ENCODE measurements at places on chromosomes 16 and 17.

- DNase-seq: no peak
Observed at GRCh38 chr16:1066584-1067172, 5.9 kb upstream of the SSTR5 start.

DNA sequence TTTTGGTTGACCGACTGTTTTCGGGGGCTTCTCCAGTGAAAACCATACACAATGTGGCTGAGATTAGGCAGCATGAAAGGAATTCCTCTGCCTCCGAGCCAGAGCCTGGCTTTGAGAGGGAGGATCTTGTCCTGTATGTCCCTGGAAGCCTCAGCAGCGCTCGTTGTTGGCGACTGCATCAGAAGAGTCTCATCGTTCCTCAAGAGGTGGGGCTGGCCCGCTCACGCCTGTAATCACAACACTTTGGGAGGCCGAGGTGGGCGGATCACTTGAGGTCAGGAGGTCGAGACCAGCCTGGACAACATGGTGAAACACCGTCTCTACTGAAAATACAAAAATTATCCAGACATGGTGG, 15.0 kb downstream of the HS3ST6 start:
- no peak for DNase-seq

GRCh38 chr16:60684002-60684401, 1352.2 kb downstream of the CDH8 start:
- no peak for DNase-seq

- no peak for DNase-seq
Observed at GRCh38 chr17:17472333-17472920, 4.4 kb upstream of the MED9 start.

DNA sequence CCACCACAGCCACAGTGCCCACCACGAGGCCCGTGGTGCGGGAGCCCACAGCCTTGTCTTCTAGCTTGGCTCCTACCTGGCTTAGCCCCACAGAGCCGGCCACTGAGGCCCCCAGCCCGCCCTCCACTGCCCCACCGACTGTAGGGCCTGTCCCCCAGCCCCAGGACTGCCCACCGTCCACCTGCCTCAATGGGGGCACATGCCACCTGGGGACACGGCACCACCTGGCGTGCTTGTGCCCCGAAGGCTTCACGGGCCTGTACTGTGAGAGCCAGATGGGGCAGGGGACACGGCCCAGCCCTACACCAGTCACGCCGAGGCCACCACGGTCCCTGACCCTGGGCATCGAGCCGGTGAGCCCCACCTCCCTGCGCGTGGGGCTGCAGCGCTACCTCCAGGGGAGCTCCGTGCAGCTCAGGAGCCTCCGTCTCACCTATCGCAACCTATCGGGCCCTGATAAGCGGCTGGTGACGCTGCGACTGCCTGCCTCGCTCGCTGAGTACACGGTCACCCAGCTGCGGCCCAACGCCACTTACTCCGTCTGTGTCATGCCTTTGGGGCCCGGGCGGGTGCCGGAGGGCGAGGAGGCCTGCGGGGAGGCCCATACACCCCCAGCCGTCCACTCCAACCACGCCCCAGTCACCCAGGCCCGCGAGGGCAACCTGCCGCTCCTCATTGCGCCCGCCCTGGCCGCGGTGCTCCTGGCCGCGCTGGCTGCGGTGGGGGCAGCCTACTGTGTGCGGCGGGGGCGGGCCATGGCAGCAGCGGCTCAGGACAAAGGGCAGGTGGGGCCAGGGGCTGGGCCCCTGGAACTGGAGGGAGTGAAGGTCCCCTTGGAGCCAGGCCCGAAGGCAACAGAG, 10.5 kb downstream of the VASN start:
- DNase-seq: no peak

- peak; percentile 22 for DNase-seq
Observed at GRCh38 chr16:50831751-50832150, 89.9 kb downstream of the CYLD start.

- no peak for DNase-seq
Observed at GRCh38 chr17:29109477-29110371, 66.8 kb downstream of the PIPOX start.

DNA sequence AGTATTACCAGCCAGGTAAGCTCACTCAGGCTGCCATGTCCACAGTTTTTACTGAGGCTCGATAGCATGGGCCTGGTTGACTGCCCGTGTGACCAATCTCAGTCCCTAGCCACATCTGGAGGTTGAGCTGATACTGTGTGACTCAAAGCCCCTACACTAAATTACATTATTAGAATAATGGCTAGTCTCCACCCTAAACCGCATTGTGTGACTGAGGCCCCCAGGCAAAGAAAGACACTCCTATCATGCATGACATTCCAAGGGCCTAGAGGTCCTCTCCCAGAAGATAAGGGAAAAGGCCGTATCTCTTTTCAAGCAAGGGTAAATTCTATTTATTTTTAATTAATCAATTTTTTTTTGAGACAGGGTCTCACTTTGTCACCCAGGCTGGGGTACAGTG, 505.3 kb downstream of the HAPSTR1 start:
- DNase-seq: no peak

GRCh38 chr17:50835301-50836234, at the start of gene WFIKKN2:
WFIKKN2 (plus strand) TSS chr17:50835586; CDS start chr17:50835938, 352 bp downstream.
- no peak for DNase-seq

- DNase-seq: no peak
Observed at GRCh38 chr17:37530420-37530819, 40.7 kb downstream of the DUSP14 start.

DNA sequence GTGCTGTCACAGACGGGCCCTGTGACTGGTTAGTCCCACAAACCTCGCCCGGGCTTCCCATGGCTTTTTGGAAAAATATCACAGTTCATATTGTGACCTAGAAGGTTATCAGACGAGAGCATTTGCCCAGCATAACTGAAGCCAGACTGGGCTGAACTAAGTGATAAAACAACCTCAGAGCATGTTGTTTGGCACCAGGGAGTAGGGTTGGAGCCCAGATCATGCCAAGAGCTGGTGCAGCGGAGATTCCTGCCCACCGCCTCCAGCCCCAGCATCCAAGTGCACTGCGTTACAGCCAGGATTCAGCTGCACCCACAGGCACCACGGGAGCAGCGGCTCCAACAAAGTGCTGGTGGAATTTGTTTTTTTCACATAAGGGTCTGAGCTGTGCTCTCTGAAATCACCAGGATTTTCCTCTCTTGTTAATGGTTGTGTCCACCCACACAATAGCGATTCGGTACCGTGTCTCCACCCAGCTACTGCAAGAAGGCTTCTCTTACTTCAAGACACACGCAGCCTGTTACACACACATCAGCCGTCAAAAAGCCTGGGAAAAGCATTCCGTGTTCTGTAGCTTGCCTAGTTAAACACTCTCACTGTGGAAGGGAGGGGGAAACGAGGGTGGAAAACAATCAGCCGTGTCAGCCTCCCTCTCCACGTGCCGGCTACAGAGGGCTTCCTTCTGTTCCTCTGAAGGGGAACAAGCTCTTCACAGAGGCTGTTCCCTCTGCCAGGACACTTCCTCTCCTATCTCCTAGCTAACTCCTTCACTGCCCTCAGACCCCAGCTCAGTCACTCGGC, 273.8 kb downstream of the C16orf95 start:
- DNase-seq: no peak

DNA sequence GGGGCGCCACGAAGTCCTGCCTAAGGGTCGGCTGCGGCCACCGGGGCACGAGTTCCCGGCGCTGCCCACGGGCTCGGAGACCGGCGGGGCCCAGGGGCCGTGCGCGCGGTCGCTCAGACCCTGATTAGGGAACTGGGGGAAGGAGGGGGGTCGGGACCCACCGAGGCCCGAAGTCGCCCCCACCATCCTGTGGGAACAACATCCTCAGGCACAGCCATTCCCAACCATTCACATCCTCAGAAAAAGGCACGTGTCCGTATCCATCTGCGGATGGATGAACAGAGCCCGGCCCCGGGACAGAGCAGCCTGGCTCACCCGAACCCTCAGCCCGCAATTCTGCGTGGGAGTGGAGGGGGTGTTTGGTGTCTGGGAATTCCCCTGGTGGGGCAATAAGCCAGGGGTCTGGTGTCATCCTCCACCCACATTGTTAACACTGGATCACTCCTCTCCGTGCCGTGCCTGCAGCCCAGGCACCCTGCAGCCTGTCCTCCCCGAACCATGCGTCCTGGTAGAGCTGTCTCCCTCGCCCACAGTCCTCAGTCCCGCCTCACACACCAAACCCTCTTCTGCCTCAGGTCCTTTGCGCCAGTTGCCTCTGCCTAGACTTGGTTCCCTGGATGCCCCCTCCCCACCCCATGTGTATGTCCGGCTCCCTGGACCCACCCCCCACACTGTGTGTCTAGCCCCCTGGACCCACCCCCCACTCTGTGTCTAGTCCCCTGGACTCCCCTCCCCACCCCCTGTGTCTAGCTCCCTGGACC, 789 bp upstream of the CCDC57 start:
- no peak for DNase-seq

GRCh38 chr16:56451753-56452689, 667 bp downstream of the OGFOD1 start:
- DNase-seq: peak; percentile 81

- DNase-seq: peak; percentile 91
Observed at GRCh38 chr17:4948931-4949320, 596 bp upstream of the PFN1 start.

DNA sequence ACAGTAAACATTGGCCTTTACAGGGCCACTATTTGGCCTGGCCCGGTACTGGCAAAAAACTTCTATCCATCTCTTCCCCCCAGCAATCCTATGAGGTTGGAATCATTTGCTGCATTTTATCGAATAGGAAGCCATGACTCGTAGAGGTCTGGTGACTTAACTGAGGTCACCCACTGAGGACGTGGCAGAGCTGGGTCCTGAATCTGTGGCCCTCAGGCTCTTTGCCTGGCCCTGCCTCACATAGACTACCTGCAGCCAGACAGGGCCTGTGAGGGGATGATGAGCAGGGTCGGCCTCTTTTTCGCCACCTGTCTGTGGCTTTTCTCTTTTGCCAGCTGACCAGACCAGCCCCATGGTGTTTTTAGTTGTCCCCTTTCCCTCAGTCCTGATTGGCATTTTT, 1.9 kb downstream of the PPP4C start:
- no peak for DNase-seq

DNA sequence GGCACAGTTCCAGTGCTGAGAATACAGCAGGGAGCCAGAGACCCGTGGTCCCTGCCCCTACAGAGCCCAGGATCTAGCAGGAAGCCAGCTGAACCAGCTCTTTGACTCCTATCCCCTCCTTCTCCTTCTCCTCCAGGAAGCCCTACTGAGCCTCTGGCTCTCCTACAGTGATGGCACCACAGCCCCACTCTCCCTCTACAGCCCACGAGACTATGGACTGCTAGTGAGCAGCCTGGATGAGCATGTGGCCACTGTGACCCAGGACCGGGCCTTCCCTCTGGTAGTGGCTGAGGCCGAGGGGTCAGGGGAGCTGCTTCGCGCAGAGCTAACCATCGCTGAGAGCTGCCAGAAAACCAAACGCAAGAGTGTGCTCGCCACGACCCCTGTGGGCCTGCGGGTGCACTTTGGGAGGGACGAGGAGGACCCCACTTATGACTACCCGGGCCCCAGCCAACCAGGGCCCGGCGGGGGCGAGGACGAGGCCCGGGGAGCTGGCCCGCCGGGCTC, 57.7 kb downstream of the TMEM132E start:
- no peak for DNase-seq

- DNase-seq: no peak
Observed at GRCh38 chr17:78995761-78996451, 13.7 kb downstream of the CANT1 start.

DNA sequence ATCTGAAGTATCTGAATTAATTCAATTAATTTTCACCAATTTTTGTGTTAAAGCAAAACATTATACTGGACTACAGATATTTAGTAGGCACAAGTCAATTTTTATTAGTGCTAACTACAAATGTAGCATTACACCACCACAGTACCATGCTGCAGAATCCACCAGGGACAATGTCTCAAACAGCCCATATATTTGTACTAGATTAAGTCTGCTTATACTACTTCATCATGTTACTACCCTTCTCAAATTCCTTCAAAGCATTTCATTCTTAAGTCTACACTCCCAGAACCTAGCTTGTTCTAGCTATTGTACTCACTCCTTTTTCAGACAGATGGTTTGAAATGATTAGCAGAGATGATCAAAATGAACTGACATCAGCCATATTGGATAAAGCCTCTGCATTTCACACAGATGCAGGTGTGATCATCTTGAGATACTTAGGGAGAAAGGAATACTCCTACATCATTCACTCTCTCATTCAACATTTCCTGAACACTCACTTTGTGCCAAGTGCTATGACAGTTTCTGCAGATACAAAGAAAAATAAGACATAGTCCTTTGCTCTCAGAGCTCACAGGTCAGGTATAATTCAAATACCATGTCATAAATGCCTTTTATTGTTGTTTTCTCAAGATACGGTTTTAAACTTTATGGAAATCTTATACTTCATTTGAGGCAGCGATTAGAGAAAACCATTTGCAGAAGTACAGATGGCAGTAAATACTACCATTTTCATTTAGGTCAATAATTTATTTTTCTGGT, 47.7 kb downstream of the SMURF2 start:
- no peak for DNase-seq

DNA sequence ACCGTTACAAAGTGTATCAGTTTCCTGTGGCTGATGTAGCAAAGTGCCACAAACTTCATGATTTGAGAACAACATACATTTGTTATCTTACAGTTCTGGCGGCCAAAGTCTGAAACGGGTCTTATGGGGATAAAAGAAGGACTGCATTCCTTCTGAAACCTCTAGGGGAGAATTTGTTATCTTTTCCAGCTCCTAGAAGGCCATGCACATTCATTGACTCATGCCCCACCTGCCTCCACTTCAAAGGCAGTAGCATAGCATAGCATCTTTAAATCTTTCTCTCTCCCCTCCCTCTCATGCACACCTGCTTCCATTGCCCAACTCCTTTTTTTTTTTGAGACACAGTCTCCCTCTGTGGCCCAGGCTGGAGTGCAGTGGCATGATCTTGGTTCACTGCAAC, 190.7 kb upstream of the DYNLRB2 start:
- no peak for DNase-seq

- no peak for DNase-seq
Observed at GRCh38 chr16:3400446-3400778, 392 bp downstream of the ZSCAN32 start.

- no peak for DNase-seq
Observed at GRCh38 chr16:17591655-17592405, 121.1 kb upstream of the XYLT1 start.

DNA sequence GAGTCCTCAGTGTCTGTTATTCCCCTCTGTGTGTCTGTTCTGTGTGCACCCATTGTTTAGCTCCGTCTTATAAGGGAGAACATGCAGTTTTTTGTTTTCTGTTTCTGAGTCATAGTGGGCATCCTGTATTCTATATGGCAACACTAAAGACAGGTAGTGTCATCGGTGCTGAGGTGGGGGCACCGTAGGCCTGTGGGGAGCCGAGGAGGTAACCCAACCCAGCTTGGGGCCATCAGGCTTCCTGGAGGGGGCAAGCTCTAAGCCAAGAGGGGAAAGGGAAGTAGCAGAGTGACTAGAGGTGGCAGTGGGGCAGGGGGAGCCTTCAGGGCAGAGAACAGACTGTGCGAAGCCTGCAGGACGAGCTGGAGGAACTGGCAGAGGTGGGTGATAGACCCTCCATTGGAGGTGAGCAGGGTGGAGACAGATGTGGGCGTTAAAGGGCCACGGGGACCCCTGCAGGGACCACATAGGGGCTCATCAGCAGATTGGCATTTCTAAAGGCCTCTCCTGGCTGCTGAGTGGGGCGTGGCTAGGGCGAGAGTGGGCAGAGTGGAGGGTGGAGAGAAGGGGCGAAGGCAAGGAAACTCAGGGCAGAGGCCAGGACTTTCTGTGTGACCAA, 36.5 kb downstream of the CPNE2 start:
- no peak for DNase-seq

GRCh38 chr17:62140836-62141235, 75.8 kb upstream of the MED13 start:
- DNase-seq: no peak

- DNase-seq: peak; percentile 95
Observed at GRCh38 chr17:68035131-68035522, 408 bp upstream of the KPNA2 start.

- no peak for DNase-seq
Observed at GRCh38 chr16:49353680-49354079, 19.9 kb upstream of the C16orf78 start.
